ENCODE measurements at places on chromosomes 7 and 10.
A peak's percentile ranks its signal among the peaks of the same experiment; 100 is the strongest.

DNA sequence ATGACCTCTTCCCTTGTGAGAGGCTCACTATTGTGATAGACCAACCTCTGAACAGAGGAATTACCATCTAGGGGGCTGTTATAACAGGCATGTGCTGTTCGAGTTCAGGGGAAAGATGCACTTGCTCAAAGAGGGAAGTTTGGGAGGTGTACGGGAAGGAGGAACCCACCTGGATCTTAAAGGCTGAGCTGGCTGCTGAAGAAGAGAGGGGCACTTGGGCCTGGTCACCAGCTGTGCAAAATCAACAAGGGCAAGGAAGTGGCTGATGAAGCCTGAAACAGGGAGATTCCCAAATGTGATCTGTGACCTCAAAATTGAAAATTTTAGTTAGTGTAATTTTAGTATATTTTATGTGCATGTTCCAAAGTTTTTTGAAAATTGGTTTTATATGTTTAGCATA, 407.2 kb downstream of the AUTS2 start:
- DNase-seq: no peak

DNA sequence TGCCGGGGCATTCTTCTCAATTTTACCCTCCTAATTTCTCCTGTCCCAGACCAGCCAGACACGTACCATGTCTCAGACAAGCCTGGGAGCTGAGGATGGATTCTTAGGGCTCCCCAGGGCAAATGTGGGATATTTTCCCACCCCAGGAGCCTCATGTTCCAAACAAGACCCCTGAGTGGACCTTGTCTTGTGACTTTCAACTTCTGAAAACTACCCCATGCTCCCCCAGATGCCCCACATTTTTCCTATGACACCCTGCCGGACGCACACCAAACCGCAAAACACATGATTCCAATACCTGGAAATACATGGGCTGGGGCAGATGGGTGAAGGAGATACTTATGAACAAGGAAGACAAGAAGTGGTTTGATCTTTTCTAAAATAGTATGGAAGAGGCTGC, 874 bp downstream of the GIMAP5 start:
- DNase-seq: no peak

DNA sequence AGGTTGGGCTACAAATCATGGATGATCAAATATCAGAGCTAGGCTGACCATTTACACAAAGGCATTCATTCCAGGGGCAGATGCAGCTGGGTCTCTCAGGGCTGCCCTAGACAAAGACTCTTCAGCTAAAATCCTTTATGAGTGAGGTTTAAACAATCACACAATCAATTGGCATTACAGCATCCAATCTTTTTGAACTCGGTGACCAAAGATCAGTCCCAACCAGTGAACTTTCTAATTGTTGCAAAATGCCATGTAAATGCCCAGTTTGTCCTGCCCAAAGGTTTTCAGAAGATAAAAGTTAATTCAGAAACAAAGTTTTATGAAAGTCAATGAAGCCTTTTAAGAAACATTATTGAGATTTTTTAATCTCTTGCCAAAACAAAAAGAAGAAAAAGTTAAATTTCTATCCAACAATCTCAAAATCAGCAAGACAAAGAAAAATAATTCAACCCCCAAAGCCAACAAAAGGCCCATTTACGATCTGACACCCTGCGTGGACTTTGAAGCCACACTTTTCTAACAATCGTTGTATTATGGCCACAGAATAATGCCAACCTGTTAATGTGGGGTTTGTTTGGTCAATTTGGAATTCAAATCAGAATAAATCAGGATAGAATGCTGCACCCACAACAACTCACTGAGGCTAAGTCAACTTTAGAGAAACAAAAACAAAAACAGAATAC, 40.9 kb downstream of the GPR37 start:
- peak; percentile 51 for DNase-seq

DNA sequence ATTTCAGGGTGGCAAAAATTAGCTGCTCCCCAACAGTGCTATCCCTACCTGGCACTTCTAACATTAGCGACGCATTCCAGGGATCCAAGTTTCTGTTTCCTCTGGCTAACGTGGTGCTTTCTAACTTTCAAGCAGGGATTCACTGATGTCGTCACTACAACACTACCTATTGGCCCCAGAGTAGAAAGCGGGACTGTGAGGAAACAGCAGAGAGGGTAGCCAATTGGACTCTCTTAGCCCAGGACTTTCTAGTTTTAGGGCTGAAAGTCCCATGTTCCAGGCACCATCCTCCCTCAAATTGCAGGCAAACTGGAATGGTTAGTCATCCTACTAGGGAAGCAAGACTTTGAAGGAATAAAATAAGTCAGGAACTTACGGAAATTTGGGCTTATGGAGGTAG, 89.3 kb upstream of the AGK start:
- no peak for DNase-seq

GRCh38 chr10:126114884-126115555, 218.7 kb downstream of the FANK1 start:
- no peak for DNase-seq
